Fibroblast of skin of right biceps (primary cell): ENCODE measurements at places on chromosomes 2 and 18.
A peak's percentile ranks its signal among the peaks of the same experiment; 100 is the strongest.

DNA sequence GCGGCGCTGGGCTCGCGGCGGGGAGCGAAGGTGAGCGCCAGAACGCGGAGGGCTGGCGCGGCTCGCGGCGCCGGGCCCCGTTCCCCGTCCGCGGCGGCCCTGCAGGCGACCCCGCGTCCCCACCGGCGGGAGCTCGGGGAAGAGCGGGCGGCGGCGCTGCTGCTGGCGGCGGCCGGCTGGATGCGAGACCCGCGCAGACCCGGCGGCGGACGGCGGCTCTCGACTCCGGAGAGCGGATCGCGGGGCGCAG lies 213 bp downstream of the DOK6 start:
- peak; percentile 41 for DNase-seq

DNA sequence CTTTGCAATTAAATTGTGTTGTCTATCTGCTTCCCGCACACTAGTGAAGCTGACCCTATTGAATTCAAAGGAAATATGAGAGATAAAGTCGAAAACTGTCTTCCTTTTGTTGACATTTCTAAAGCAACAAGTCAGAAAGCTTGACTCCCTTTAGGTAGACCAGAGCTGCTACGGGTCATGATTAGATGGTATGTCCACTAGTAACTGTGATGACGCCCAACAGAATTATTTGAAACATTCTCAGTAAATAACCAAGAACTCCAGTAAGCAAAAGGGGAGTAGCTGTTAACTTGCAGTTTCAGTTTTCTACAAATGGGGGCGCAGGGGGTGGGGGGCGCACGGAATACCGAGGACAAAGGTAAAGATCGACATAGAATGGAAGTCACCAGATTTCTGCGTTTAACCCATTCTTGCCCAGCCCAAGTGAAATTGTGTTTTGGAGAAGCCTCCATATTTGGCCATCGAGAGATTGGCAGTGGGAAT lies 56.4 kb downstream of the CRIM1 start:
- DNase-seq: no peak

DNA sequence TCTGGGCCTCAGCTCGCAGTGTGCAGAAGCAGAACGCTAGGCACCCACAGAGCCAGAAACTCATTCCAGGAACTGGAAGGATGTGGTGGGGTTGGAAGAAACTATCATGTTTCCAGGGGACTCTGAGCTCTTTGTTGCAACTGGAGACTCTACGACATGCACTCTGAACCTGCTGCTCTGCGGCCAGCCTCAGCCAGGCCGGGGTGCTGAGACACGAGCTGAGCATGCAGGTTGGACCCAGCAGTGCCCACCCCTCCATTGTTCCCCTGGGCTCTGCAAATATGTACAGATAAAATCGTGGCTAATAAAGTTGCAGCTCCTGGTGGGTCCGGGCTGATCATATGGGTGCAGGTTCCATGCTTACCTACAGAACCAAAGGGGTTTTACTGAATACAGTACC lies 37.6 kb upstream of the ARL4C start:
- no peak for DNase-seq

DNA sequence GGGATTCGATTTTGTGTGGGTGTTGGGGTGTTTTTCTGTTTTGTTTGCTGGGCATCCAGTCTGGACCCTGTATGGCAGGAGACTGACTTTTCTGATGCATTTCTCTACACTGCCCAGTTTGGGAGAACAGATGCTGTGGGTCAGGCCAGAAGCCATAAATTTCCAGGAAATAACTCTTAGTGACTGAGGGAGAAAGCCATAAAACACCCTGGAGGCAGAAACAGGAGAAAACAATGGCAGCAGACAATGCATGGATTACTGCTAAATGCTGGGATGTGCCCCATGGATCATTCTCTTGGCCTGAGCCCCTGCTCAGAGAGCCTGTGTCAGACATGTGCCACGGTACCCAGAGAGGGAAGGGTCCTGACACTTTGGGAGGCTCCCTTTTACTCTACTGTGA lies 133.6 kb upstream of the CAPN13 start:
- DNase-seq: no peak

DNA sequence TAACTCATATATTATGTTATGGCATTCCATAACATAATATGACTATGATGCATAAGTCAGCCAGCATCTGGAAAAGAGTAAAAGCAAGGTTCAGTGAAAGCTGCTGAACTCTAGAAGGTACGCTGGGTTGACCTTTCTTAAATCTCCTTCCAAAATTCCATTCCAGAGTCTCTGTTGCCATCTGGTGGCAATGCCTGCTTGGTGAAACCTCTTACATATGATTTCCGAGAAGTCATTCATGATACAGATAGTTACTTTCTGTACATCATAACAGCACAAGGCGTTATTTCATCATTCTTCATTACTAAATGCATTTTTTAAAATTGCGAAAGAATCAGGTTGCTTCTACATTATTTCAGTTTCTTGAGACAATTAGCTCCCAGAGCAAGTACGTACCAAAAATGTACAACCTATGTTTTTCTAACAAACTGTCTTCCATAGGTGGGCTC lies 7.0 kb upstream of the EPG5 start:
- peak; percentile 86 for DNase-seq

DNA sequence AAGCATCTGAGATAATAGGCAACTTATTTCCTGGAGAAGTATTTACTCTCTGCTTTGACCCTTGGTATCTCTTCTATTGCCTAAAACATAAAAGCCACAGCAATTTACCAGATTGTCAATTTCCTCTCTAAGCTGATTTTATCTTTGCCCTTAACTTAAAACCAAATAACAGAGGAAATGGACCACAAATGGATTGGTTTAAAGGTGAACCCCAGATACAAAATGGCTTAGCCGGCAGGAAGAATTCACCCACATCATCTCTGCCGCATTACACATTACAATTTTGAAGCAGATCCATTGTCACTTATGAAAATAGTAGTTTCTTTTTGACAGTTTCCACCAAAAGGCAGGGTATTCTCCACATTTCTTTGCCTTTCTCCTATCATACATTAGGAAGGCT lies 585.8 kb upstream of the CHAC2 start:
- no peak for DNase-seq

- DNase-seq: peak; percentile 3
Measured at GRCh38 chr2:37919631-37920032, 5.5 kb upstream of the RMDN2 start.

GRCh38 chr2:24826773-24827145 lies 33.5 kb downstream of the CENPO start:
- no peak for DNase-seq

DNA sequence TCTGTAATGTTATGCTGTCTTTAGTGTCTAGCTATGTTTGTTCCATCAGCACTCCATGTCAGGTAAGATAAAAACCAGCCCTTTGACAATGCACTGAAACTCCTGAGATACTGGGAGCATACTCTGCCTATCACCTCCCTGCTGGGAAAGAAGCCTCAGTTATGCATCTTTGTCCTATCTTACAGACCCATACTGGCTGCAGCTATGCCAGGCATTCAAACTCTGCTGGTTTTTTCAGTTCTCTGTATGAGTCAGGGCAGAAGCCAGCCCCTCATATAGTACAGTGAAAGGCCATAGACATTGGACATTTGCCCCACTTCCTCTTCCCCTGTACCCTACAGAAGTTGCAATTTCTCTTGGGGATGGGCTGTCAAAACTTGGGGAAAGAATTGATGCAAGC lies 181.1 kb upstream of the RGPD4 start:
- DNase-seq: peak; percentile 1

GRCh38 chr2:2645162-2645855 lies 314.2 kb upstream of the MYT1L start:
- no peak for DNase-seq

DNA sequence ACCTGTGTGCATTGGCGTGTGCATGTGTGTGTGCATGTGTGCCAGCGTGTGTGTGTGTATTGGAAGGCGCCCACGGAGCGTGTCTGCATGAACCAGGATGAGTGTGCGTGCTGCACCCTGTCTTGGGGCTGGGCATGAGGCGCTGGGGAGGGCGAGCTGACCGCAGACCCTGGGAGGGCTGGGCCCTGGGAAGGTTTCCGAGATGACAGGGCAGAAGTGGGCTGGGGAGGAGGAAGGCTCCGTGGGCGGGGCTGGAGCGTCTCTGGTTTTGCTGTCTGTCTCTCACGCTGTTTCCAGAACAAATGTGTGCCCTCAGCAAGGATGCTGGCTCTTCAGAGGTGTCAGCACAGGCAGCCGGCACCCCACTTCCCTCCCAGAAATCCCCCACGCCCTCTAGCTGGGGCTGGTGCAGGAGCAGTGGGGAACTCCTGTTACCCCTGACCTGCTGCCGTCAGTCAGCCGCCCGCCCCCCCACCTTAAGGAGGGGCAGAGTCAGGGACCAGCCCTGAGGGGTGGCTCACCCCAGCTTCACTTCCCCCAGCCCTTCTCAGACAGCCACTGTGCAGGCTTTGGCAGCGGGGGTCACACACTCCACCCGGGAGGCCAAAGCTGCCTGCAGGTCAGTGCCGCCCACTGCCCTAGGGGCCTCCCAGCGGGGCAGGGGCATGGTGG lies at the start of gene GPR35:
GPR35 (plus strand) TSS at position 531 of the 672 bp plus-strand sequence. CDS start 4,473 bp downstream, outside the sequence.
- peak; percentile 82 for DNase-seq

DNA sequence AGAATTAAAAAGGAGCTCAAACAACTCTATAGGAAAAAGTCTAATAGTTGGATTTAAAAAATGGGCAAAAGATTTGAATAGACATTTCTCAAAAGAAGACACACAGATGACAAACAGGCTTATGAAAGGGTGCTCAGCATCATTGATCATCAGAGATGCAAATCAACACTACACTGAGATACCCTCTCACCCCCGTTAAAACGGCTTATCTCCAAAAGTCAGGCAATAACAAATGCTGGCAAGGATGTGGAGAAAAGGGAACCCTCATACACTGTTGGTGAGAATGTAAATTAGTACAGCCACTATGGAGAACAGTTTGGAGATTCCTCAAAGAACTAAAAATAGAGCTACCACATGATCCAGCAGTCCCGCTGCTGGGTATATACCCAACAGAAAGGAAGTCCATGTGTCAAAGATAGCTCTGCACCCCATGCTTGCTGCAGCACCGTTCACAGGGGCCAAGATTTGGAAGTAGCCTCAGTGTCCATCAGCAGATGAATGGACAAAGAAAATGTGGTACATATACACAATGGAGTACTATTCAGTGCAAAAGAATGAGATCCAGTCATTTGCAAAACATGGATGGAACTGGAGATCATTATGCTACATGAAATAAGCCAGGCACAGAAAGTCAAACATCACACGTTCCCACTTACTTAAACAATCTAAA lies 46.7 kb upstream of the B3GNT7 start:
- DNase-seq: no peak

DNA sequence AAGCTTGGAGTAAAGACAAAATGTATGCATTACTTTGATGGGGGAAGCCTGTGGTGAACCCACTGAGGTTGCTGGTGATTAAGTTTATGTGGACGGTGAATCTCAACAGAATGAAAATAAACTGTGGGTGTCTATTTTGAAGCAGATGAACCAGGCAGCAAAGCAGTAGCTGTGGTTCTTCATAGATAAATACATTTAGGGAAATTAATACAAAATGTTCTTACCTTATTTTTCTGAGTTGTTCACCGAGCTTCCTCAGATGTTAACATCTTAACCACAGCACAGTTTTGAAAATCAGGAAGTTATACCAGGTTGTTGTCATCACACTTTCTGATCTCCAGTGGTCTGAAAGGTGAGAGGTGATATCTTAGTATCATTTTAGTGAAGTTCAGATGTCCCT lies 53.9 kb downstream of the NCK2 start:
- no peak for DNase-seq

DNA sequence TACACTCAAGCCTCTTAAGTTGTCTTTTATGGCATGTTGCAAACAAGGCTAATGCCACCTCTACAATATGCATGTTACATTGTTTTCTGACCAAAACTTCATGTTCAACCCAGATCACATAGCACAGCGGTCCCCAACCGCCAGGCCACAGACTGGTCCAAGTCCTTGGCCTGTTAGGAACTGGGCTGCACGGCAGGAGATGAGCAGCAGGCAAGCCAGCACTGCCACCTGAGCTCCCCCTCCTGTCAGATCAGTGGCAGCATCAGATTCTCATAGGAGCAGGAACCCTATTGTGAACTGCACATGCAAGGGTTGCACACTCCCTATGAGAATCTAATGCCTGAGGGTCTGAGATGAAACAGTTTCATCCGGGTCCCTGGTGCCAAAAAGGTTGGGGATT lies 324.8 kb upstream of the CHAC2 start:
- DNase-seq: no peak

DNA sequence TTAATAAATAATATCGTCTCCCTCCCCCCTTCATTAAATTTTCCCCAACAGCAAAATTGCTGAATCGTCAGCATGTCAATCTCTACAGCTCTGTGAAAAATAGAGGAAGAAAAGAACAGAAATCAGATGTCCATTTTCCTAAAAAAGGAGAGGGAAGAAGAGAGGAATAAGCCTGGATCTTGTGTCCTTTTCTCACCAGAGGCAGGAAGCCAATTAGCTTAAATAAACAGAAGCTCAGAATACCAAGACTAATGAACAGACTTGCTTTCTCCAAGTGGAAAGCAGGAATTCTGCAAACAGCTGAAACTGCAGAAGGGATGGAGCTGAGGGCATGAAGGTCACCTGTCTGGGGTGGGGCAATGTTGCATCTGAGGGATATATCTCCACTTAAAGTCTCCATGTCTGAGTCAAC lies 265.7 kb downstream of the CCDC85A start:
- DNase-seq: no peak

DNA sequence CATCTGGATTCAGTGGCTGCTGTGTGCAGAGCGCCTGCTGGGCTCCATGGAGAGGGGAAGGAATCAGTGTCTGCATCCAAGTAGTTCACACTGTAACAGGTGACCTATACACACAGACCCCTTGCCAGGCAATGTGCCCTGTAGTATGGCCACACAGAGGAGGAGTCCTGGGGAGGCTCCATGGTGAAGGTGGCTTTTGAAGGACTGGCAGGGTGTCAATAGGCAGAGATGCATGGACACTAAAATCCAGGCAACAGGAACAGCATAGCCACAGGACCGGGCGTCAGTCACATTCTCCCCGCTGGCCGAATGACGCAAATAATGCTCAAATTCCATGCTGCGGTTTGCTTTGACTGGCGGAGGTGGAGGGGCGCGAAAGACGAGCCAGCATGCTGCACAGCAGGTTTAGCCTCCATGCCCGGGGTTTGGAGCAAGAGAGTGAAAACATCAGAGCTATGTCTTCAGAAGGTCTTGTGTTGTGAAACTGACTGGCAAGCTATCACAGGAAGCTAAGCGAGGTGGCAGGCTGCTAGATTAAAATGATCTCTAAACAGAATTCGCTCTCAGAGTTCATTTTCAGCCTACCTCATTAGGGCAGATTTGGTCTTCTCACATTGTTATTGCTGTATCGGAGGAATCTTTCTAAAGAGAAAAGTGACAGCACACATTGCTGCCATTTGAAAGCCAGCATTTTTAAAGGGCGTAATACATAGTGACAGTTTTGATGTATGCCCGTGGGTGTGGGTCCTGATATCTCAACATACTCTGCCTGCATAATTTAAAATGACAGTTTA lies 1.2 kb upstream of the CHMP1B start:
- peak; percentile 96 for DNase-seq
